ENCODE measurements at places on chromosomes 11 and 22.
A peak's percentile ranks its signal among the peaks of the same experiment; 100 is the strongest.

- no peak for DNase-seq
Observed at GRCh38 chr11:118697346-118697745, 17.9 kb upstream of the TREH start.

DNA sequence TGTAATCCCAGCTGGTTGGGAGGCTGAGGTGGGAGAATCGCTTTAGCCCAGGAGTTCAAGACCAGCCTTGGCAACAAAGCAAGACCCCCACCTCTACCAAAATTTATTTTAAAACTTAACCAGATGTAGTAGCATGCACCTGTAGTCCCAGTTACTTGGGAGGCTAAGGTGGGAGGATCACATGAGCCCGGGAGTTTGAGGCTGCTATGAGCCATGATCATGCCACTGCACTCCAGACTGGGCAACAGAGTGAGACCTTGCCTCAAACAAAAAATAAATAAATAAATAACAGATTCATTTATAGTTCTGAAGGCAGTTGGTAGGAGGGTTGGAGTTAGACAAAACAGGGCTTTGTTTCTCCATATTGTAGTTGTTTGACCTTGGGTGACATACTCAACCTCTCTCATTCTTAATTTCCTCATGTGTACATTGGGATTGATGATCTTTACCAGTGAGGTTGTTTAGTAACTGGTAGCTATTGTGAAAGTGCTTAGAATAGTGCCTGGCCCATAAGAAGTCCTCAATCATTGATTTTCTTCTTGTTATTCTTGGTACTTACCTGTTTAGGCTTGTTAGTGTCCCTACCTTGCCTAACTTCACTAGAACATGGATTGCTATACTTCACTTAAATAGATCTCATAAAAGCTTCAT is 79.1 kb downstream of the EMSY start:
- DNase-seq = no peak

- DNase-seq = no peak
Observed at GRCh38 chr22:24086310-24086709, 75.2 kb downstream of the CABIN1 start.

GRCh38 chr11:58330861-58331260 is 28.0 kb downstream of the OR5B17 start:
- DNase-seq = no peak

DNA sequence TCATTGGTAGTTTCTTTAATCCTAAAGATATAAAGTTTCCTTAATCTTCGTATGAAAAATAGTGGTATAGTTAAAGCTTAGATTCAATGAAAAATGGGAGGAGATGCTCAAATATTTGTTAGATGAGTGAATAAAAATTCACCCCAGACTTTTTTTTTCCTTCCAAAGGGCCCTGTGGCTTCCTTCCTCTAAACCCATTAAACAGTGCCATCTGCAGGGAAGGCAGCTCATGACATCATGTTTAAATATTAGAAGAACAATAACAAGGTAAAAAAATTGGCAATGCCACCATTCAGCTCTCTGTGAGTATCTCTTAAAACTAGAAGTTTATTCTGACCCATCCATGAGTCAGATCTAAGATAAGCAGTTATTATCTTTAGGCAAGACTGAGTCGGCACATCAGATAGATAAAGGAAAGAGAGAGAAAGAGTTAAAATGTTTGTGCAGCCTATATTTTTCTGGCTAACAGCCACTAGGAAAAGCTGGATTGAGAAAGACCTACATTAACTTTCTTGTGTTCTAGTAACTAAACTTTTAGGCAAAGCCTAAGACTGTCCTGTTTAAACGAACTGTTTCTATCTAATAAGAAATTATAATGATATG is 19.1 kb upstream of the OOSP1 start:
- DNase-seq = peak; percentile 70
